ENCODE measurements at places on chromosomes 7 and 10.
A peak's percentile ranks its signal among the peaks of the same experiment; 100 is the strongest.

DNA sequence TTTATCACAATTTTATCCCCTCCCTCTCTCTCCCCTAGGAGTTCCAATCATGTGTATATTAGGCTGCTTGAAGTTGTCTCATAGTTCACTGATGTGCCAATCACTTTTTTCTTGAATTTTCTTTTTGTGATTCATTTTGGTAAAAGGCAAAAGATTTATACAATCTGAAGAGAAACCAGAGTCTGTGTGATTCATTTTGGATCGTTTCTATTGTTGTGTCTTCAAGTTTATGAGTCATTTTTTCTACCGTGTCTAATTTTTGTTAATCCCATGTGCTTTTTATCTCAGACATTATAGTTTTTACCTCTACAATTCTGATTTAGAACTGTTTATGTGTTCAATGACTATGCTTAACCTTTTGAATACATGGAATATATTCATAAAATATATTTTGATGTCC lies 483.9 kb upstream of the AUTS2 start:
- no peak for DNase-seq

- DNase-seq: no peak
Measured at GRCh38 chr7:17075601-17076255, 193.9 kb upstream of the AGR3 start.

GRCh38 chr10:132397671-132398565 lies 918 bp downstream of the PWWP2B start:
- DNase-seq: peak; percentile 57

DNA sequence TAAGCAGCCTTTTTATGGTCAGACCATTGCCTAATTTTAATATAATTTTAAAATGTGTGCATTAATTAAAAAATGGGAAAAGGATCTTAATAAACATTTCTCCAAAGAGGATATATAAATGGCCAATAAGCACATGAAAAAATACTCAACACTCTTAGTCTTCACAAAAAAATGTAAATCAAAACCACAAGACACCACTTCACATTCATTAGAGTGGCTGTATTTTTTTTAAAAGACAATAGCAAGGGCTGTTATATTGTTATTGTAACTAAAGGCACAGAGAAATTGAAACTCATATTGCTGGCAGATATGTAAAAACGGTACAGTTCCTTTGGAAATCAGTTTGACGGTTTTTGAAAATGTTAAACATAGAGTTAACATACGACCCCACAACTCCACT lies 3.2 kb upstream of the CROT start:
- no peak for DNase-seq

GRCh38 chr10:61974601-61975390 lies 73.3 kb downstream of the ARID5B start:
- peak; percentile 66 for DNase-seq

GRCh38 chr10:28327491-28327880 lies 24.6 kb upstream of the MPP7 start:
- DNase-seq: peak; percentile 32

DNA sequence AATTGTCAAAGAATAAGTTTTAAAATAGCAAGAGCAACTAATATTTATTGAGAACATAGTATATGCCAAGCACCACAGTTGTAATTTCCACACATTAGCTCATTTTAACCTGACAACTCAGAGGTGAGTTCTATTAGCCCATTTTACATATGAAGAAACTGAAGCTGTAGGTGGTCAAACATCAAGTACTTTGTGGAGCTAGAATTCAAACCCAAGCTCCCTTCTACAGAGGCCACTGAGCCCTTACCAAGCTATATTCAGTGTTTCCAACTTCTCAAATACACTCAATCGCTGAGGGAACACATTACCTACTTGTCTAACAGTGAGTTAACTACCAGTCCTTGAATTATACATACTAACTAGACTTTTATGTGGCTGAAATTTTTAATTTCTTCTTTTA lies 236.6 kb downstream of the PARD3 start:
- no peak for DNase-seq

DNA sequence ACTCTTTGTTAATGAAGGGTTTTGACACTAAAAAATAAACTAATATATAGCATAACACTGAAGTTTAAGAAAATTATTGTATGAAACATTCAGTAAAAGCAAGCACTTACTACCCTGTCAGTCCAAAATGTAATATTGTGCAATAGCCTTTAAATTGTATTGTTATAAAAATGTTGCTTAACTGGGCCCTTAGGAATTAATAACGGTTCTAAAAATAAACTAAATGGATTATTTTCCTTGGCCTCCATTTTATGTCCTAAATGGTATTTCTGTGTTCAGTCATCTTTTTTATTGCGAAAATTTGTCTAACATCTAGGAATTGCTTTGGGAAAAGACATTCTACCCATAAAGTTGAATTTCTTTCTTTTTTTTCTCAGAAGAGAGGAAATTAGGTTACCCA lies 49.0 kb upstream of the ABI1 start:
- DNase-seq: no peak

DNA sequence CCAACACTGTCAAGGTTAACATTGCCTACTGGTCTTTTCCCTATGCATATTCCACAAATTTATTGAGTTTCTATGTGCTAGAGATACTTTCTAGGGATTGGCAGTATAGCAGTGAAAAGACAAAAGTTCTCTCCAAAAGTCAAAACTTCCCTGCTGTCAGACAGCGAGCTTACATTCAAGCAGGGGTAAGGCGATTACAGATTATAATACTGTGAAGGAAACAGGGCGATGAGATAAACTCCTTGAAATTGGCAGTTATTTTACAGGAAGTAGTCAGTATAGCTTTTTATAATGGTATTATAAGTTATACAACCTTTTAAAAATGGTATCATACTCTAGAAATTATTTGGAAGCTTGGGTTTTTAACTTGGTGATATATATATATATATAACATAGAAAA lies 9.9 kb downstream of the VPS50 start:
- DNase-seq: no peak

- no peak for DNase-seq
Measured at GRCh38 chr7:131722371-131722770, 165.9 kb upstream of the PODXL start.

DNA sequence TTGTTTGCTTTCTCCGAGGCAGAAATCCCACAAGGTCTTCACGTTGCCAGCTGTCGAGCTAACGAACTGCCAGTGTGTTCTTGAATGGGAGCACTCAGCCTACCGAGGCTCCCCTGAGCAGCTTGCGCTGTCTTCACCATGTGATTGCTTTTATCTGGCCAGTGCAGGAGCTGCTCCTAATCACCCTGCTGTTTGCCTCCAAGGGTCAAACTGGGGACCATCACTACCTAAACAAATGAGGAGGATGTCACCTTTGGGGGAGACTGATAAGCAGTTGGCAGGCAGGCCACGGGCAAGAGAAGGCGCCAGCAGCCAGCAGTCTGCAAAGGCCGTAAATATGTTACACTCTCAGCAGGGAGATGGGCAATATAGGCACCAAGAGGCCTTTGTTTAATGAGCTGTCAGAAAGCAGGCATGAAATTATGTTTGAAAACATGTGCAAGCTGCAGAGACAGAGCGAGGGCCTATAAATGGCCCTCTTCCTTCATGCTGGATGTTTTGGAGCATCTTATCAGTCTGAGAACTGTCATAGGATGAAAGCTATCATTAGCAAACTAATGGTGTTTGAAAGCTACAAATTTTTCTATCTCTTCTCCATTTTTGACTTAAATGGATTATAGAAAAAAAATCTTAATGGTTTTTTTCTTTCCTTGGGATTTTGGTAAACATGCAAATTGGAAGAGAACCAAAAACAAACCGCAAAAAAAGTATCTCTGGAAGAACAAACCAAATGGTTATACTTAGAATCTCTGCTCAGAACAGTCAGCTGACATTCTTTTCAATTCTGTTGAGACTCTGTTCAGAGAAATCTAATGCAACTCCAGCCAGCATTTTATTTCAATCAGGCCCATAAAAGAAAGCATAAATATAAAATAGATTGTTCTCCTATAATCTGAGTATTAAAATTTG lies 267.3 kb upstream of the NPVF start:
- DNase-seq: no peak

GRCh38 chr10:102347236-102347828 lies 48.2 kb upstream of the NFKB2 start:
- DNase-seq: peak; percentile 17

DNA sequence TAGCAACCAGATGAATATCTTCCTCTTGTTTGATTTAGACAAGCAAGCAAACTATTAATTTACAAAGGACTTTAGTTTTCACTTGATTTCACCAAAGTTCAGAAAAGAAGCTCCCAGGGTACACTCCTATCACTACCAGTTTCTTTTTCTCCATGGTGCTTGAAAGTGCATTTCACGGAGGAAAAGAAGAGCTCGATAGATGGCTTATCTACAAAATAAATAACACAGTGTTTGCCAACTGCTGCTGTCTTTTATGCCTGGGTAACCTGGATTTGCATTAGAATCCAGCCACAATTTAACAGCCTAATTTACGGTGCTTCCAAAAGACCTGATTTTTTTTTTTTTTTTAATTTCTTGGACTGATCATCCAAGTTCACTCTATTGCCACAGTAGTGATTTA lies 275.7 kb downstream of the GPR37 start:
- no peak for DNase-seq

DNA sequence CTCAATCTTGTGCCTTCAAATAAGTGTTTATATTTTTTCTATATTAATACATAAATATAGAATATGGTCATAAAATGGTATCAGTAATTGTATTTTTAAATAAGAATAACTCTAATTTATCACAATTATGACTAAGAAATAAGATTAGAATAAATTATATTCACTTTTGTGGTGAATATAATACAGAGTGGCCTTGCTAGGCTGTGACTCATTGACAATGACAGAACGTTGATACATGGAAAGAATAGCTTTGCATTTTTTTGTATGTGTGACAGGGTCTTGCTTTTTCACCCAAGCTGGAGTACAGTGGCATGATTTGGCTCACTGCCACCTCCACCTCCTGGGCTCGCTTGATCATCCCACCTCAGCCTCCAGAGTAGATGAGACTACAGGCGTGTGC lies 47.8 kb upstream of the PCLO start:
- no peak for DNase-seq

DNA sequence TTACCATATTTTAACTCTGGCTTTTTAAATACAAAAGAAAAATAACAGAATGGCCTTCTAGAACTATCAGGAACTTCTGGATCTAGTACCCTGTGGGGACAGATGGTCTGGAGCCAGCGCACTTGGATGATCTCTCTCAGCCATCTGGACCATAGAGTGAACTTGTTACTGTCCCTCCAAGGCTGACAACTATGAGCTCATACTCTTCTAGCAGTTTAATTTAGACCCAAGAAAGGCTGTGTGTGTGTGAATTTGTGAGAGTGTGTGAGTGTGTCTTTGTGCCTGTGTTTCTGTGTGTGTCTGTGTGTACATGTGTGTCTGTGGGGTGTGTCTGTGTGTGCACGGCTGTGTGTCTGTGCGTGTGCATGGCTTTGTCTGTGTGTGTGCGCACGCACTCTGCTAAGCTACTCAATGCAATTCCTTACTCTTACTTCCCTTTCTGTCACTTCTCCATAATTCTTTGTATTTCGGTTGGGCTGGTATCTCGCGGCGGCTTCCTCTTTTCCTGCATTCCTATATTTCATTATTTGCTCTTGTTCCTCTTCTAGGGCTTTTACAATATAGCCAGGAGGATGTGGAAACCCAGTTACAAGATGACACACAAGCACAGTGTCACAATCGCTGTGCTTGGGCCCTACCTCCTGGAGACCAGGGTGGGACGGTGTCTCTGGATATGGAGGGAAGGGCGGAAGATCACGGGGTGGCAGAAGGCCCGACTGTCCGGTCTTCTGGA lies 51.9 kb downstream of the IKZF1 start:
- no peak for DNase-seq

DNA sequence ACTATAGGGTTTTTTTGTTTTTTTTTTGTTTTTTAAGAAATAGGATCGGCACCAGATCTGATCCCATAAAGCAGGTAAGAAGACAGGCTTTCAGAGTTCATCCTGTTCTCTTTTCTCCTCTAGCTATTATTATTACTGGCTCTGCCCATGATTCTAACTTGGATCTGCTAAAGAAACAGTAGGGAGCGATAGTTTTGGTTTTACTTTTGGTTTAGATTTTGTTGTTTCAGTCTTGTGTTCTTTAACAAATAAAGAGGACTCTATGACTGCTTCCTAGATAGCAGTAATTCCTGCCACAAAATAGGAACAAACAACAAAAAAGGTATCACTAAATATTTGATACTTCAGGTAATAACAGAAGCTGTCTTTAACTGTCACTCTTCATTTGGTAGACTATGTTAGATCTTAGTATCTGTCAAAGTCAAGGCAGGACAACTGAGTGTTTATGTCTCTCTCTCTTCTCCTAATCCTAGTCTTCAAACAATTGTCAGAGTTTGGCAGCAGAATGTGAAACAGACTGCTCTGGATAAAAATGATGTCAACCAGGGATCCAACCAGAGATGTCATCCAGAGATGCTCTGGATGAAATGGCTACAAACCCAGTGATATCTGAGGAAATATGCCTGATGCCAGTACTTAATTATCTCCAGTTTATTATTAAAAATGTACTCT lies 99.8 kb downstream of the KMT2C start:
- DNase-seq: no peak

DNA sequence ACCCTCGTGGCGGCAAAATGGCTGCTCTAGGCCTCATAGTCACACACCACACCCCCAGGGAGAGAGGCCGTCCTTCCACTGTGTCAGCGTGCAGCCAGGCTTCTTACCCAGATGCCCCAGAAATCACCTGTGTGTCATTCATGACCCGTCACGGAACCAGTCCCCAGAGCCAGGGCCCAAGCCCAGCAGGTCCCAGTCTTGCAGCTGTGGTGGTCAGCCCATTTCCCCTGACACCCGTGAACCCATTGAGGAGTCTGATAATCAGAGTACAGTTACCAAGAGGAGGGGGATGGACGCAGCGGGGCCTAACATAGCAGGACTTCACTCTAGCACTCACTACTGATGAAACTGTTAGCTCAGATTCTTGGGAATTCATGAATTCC lies 112.1 kb downstream of the ACTR3B start:
- no peak for DNase-seq

DNA sequence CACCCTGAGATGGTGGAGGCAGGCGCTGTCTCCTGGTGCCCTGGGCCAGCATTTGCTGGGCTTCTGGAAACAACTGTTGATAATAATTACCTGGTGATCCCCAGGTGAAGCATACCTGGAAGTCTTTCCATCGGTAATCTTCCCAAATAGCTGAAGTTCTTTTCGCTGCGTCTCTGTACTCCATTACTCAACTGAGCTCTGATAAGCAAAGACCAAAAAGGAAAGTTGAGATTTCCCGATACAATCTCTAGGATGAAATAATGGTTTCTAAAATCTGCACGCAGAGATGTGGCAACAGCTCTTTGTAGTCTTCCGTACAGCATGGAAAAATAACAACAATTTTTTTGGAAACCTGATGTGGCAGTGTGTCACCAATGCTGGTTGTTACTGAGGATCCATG lies 226.5 kb downstream of the GATA3 start:
- no peak for DNase-seq

- peak; percentile 38 for DNase-seq
Measured at GRCh38 chr7:18927134-18927533, 190.3 kb downstream of the TWIST1 start.

DNA sequence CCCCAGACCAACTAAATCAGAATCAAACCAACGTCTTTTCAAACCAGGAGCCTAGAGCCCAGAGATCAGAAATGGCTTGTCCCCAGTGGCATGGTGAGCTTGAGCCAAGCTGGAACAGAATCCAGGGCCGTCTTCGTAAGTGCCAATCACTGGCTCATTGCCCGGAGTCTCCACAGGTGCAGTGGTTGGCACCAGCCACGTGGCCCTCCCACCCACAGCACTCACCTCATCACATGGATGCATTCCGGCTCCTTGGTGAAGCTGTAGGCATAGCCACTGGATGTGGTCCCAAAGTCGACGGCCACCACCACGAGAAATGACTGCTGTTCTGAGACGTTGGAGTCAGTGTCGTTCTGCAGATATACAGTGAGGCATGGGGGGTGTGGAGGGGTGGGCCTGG lies 37.4 kb downstream of the HSPA12A start:
- DNase-seq: no peak

Data from RPMI7951 (cell line).